Jurkat, Clone E6-1 (cell line): ENCODE measurements at places on chromosomes 3 and 15.

- DNase-seq: no peak
Measured at GRCh38 chr3:109225516-109225915, 89.0 kb downstream of the C3orf85 start.

GRCh38 chr3:128850544-128850943 lies 28.9 kb upstream of the ACAD9 start:
- DNase-seq: no peak

GRCh38 chr15:86849136-86849535 lies 769.5 kb downstream of the AGBL1 start:
- DNase-seq: no peak

- DNase-seq: no peak
Measured at GRCh38 chr3:23153436-23153835, 49.7 kb upstream of the UBE2E2 start.

- DNase-seq: no peak
Measured at GRCh38 chr15:64284042-64284441, 71.9 kb downstream of the CSNK1G1 start.

DNA sequence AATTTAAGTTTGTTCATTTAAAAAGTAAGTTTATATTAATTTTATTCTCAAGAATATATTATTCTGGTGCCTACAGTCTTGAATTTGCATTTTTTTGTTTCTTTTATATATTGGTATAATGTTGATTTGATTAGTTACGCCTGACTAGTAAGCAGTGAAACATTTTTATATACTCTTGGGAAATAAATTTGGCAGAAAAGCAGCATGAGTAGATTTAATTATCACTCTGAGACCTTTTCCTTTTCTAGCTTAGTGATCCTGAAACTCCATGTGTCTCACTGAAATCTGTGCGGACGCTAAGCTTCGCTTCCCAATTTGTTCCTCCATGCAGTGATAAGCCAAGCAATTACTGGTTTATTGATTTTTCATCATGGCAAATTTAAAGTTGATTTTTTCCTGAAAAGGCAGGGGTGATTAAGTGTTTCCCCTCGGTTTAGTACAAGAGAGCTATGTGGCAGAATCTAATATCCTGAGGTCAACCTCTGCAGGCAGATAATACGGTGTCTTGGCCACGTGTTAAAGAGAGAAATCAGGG lies 87.2 kb upstream of the MLF1 start:
- no peak for DNase-seq

DNA sequence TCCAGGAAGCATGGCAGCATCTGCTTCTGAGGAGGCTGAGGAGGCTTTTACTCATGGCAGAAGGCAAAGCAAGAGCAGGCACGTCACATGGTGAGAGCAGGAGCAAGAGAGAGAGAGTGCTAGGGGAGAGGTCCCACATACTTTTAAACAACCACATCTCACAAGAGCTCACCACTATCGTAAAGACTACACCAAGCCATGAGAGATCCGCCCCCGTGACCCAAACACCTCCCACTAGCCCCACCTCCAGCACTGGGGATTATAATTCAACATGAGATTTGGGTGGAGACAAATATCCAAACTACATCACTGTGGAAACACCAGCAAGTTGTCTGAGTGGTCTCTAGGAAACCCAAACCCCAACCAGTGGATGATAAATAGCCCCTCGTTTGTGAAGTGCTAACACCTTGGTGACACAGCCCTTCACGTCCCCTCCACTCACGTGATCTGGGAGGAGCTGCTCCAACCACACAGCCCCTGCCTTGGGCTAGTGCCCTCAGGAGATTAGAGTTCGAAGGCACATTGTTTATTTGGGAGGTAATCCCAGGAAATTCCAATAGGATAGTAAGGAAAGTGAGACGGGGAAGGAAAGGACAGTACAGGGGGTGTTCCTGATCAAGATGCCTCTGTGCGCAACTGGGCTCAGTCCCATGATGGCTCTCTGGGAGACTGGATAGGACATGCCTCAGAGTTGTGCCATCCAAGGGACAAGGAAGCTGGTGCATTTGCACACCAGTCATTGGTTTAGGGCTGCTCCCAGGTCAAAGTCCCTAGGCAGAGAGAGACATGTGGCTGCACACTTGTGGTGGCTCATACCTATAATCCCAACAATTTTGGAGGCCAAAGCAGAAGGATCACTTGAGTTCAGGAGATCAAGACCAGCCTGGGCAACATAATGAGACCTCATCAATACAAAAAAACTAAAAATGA lies 80.6 kb upstream of the CTNNB1 start:
- peak; percentile 41 for DNase-seq

DNA sequence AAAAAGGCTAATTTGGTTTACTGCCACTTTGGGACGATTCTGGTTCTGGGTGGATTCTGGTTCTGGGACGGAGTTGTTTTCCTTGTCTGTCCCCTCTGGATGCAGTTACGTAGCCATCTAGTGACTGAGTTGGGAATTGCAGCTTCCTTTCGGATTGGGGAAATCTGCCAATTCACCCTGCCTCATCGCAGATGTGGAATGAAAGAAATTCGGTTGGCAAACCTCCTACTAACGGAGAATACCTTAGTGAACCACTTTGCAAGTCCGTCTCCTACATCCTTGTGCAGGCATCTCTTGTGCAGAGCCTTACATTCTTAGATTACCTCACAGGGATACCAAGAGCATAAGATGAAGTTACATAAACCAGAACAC lies 31.5 kb upstream of the AP4E1 start:
- DNase-seq: peak; percentile 82

- DNase-seq: no peak
Measured at GRCh38 chr3:12630292-12630691, 33.6 kb downstream of the RAF1 start.

DNA sequence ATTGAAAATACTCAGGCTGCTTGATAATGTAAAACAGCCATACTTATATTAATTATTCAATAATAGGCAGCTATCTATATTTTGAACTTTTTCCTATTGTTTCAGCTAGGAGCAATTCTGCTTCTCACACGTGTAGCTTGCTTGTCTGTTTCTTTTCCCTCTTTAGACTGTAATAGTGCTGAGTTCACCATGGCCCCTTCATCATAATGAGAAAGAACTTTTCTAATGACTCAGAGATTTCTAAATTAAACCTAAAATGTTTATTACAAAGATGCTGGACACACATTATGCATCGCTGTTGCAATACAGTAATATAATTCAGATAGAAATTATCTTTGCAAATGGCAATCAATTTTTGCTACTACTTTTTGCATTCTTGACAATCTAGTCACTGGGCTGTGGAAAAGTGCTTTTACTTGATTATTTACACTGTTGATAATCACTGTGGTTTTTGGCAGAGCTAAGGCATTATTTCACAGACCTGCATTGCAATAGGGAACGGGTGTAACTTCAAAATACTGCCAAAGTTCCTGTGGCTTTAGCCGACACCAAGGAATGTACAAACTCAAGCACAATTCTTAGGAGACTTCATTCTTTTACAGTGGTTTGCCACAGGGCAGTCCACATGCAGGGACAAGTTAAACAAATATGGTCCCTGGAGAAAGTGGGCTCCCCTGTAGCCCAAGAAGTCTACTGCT lies 281.0 kb upstream of the TBL1XR1 start:
- DNase-seq: no peak

- no peak for DNase-seq
Measured at GRCh38 chr3:146110161-146110560, 50.8 kb downstream of the PLOD2 start.

DNA sequence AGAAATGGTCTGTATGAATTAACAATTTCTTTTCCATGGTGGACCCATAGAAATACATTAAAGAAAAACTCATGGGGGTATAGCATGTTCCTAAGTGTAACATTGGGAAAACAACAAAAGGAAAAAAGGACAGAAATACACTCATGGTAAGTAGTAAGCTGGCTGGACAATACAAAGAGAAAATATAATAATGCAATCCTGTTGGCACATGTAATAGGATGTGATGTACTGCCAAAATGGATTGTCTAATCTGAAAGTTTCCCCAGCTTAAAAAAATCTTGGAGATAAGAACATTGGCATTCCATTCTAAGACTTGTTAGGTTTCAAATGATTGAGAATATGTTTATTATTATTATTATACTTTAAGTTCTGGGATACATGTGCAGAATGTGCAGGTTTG lies 128.1 kb downstream of the MBNL1 start:
- no peak for DNase-seq

DNA sequence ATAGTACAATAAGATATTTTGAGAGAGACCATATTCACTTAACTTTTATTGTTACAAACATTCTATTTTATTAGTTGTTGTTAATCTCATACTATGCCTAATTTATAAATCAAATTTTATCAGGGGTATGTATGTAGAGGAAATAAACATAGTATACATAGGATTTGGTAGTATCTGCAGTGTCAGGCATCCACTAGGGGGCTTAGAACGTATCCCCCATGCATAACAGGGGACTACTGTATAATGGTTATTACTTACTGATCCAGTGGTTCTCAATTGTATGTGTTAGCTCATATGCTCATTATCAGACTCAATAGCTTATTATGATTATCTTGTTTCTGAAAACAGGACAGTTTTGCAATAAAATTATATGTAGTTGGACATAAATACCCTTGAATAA lies 27.6 kb downstream of the CMC1 start:
- peak; percentile 22 for DNase-seq

- DNase-seq: no peak
Measured at GRCh38 chr3:184322731-184323487, 8.5 kb downstream of the EIF4G1 start.
